Testis (tissue), 5 donors: ENCODE measurements at places on chromosomes 3 and 15. TPM values are rescaled to one million over a fixed set of nuclear protein-coding genes. Genes with fewer than 3 reads are reported as not detected.
A peak's percentile ranks its signal among the peaks of the same experiment; 100 is the strongest.

Gene WDR72
- total RNA-seq = 2.1 TPM

DNA sequence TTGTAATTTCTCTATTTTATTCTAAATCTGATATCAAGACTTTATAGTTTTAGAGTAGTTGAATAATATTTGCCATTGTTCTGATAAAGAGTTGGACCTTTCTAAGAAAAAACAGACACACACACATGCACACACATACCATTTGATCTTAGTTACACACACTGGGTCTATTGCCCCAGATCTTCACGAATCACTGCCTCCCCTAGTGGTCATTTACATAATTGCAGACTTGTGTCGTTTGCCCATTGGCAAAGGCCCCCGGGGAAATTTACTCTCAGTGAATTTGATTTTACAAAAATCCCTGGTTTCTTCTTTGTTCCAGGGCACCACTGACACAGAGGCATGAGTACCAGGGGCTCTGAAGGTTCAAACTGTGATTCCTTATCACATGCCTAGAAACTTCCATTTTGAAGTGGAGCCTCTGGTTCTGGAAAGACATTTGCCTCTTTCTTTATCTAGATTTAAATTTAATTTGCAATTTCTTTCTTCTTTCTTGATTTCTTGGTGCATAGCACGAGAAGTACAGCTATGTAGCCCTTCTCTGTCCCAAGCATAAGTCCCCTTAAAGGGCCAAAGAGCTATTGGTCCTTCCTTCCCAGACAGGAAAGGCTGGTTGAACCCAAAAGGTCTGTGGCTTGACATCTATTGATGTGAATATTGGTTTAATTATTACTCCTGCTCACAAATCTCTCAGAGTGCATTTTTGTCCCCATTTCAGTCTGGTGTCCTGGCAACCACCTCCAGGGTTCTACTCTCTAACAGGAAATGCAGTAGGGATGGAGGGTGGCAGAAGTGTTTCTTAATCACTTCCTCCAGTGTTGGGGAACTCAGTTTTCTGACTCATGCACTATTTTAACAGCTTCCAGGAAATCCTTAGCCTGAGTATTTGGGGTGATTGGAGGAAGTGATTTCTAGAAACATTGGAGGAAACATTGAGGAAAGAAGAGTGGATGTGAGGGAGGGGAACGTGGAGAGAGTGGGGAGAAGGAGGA, 32.4 kb upstream of the SLC6A11 start:
- no peaks in the 10 kb centered on the region for H3K4me1 ChIP-seq
- DNase-seq = peak; percentile 23
- no peak overlapping the region for H3K27ac ChIP-seq
- no peaks in the 10 kb centered on the region for H3K27me3 ChIP-seq
- no peak overlapping the region for H3K4me3 ChIP-seq

Gene COPG1
- 94.5 TPM for total RNA-seq

GRCh38 chr3:135159681-135160247, 364.7 kb downstream of the EPHB1 start:
- no peak overlapping the region for H3K27ac ChIP-seq
- no peak for DNase-seq
- H3K27me3 ChIP-seq = no peaks in the 10 kb centered on the region
- H3K36me3 ChIP-seq = no peaks in the 10 kb centered on the region

DNA sequence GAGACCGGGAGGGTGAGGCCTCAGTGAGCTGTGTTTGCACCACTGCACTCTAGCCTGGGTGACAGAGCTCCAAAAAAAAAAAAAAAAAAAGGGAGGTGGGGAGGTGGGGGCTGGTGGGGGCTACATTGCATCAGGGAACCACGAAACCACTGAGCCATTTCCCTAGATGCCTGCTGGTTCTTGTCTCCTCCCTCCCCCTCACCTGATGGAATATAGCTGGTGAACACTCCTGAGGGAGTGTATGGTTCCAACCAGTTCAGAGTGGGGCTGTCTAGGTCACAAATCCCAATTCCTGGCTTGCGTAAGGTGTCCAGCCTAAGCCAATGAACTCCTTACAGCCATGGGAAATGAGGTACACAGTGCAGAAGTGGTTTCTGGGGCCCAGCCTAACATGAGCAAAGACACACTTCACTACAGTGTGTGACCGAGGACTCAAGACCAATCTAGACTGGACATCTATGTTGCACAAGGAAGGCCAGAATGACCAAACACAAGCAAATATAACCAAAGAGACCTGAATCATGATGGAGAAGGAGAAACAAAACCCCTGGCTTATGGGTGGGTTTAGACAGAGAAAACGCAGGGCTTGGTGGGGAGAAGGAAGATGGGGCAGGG, 39.1 kb upstream of the OSBPL11 start:
- no peaks in the 10 kb centered on the region for H3K36me3 ChIP-seq
- no peaks in the 10 kb centered on the region for H3K27me3 ChIP-seq
- H3K4me3 ChIP-seq = no peak overlapping the region
- H3K4me1 ChIP-seq = peaks cover 4% of the 10 kb centered on the region
- no peak for DNase-seq

DNA sequence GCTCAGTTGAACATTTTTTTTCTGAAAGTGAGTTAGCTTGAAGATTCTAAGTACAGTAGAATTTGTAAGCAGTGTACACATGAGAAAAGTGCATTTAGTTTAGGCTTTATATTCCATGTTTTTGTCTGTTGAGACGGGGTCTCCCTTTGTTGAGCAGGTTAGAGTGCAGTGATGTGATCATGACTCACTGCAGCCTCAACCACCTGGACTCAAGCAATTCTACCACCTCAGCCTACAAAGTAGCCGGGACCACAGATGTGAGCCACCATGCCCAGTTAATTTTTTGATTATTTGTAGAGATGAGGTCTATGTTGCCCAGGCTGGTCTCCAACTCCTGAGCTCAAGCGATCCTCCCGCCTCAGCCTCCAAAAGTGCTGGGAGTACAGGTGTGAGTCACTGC, 5.3 kb upstream of the CSNK1G1 start:
- no peaks in the 10 kb centered on the region for H3K4me1 ChIP-seq
- H3K27me3 ChIP-seq = no peaks in the 10 kb centered on the region
- no peaks in the 10 kb centered on the region for H3K36me3 ChIP-seq
- H3K4me3 ChIP-seq = no peak overlapping the region
- no peak for DNase-seq
- H3K27ac ChIP-seq = no peak overlapping the region

DNA sequence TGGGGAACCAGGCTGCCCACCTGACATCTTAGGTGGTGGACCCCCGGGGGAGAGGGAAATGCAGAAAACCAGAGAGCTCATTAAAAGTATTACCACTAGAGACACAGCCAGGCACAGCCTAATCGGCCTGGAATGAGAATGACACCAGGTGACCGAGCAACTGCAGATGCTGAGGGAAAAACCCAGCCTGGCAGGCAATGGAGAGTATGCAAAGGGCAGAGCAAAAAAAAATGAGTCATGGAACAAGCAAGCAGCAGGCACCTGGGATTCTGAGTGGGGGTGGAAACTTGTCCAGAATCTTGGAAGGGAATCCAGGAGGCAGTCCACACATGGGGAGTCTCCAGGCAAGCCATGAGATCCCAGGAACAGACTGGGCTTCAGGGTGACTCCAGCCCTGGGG, 183.7 kb upstream of the LRRN1 start:
- no peaks in the 10 kb centered on the region for H3K36me3 ChIP-seq
- no peak overlapping the region for H3K27ac ChIP-seq
- DNase-seq = no peak
- H3K27me3 ChIP-seq = no peaks in the 10 kb centered on the region
- H3K4me1 ChIP-seq = no peaks in the 10 kb centered on the region

Gene GRK7
- total RNA-seq = 0.31 TPM

DNA sequence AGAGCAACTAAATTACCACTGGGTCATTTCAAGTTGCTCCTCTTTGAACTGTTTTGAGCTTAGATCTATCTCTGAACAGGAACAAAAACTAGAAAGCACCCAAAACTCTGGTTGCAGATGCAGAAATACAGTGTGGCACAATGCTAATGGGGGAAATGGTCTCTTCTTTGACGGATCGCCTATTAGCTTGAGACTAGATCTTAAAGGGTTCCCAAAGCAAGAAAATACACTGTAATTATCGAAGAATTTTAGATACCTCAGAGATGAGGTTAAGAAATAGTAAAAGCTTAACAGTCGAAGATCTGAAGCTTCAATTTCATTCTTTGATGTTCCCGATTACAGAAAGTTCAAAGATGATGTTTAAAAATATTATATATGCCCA, 818 bp downstream of the PPP1R2 start:
- DNase-seq = no peak
- peak overlapping the region; percentile 83 for H3K27ac ChIP-seq
- H3K36me3 ChIP-seq = no peaks in the 10 kb centered on the region
- peaks cover 20% of the 10 kb centered on the region for H3K4me1 ChIP-seq

- H3K4me3 ChIP-seq = peak overlapping the region; percentile 66
- no peak for DNase-seq
Measured at GRCh38 chr15:59105854-59106253, 908 bp downstream of the CCNB2 start.

DNA sequence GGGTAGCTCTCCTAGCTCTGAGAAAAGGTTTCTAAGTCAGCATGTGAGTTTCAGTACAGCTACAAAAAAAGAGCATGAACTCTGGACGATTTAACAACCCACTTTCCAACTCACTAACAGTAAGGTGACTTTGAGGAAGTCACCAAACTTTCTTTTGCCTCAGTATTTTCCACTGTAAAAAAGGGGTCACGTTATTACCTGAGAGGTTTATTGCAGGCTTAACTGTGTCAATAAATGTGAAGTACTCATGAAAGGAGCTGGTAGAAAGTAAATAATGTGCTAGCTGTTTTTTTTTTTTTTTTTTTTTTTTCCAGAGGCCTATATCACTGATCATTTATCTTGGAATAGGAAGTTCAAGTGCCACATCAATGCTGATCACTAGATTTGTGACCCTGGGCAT, 89.3 kb downstream of the PLSCR2 start:
- no peak overlapping the region for H3K27ac ChIP-seq
- H3K36me3 ChIP-seq = no peaks in the 10 kb centered on the region
- H3K4me3 ChIP-seq = no peak overlapping the region
- H3K27me3 ChIP-seq = no peaks in the 10 kb centered on the region
- DNase-seq = no peak
- peaks cover 6% of the 10 kb centered on the region for H3K4me1 ChIP-seq

DNA sequence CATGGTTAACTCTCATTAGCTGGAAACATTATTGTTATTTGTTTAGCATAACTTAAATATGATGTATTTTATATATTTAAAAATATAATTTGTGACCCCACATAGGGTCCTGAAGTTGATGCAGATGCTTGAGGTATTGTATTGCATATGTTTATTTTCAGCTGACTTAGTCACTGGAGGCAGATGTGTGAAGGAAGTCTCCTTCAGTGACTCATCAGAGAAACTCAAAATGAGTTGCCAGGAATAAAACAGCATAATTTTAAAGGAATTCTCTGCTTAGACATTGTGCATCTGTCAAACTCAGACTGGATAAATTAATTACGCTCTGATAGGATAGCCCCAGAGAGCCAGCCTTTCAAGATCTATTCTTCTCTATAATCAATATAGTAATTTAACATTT, 7.9 kb upstream of the OR4F6 start:
- no peak overlapping the region for H3K27ac ChIP-seq
- H3K4me3 ChIP-seq = no peak overlapping the region
- no peaks in the 10 kb centered on the region for H3K27me3 ChIP-seq
- H3K36me3 ChIP-seq = no peaks in the 10 kb centered on the region
- no peaks in the 10 kb centered on the region for H3K4me1 ChIP-seq

DNA sequence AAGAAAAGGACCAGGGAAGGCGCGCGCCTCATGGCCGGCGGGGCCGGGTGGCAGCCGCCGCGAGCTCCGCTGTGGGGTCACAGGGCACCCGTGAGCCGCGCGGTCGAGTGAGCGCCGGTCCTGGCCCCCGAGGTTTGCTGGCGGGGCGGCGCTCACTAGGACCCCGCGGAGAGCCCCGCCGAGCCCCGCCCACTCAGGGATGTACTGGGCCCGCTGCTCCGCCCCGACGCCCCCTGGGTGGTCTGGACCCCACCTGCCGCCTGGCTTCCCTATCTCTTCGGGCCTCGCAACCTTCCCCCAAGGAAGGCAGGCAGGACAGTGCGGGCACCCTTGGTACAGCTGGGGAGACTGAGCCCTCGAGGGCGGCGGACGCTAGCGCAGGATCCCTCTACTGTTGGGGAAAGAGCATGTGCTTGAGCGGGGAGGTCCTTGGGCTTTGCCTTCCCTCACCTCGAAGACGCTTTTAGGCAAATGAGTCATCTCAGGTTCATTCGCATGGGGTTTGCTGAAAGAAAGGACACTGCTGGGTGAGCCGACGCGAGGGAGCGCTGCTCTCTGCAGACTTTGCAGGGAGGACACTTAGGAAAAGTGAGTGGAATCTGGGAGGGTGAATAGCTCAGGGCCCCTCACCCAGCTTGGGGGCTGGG, at the start of gene CHRNB4:
Gene CHRNB4 (minus strand): TSS at position 109 of the 647 bp plus-strand sequence. CDS start 77 bp downstream, at position 32.
- peaks cover 4% of the 10 kb centered on the region for H3K4me1 ChIP-seq
- peak; percentile 61 for DNase-seq
- peak within 1 kb of the TSS; percentile 37 for H3K4me3 ChIP-seq
- no peak within 1 kb of the TSS for H3K27ac ChIP-seq
- H3K27me3 ChIP-seq = no peaks in the 10 kb centered on the region

DNA sequence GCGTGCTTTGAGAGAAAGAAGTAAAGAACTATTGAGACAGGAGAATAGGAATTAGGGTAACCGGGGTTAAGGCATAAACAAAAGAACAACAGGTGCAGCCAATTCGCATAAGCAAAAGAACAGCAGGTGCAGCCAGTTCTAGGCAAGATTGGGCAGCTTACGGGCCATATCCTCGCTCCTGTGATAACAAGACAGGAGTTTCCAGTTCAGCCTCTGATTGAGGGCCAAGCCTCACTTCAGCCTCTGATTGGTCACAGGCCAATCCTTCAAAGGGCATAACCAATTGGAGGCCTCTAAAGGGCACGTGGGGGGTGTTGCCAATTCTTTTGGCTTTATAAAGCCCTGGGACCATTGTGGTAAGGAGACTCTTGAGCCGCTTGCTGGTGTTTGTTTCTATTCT, 143.5 kb downstream of the GADL1 start:
- H3K4me1 ChIP-seq = no peaks in the 10 kb centered on the region
- H3K36me3 ChIP-seq = no peaks in the 10 kb centered on the region
- DNase-seq = peak; percentile 56

- H3K4me1 ChIP-seq = no peaks in the 10 kb centered on the region
- no peak overlapping the region for H3K27ac ChIP-seq
- no peak for DNase-seq
- H3K27me3 ChIP-seq = no peaks in the 10 kb centered on the region
- H3K4me3 ChIP-seq = no peak overlapping the region
Measured at GRCh38 chr3:127330385-127330784, 42.5 kb upstream of the PRR20G start.

DNA sequence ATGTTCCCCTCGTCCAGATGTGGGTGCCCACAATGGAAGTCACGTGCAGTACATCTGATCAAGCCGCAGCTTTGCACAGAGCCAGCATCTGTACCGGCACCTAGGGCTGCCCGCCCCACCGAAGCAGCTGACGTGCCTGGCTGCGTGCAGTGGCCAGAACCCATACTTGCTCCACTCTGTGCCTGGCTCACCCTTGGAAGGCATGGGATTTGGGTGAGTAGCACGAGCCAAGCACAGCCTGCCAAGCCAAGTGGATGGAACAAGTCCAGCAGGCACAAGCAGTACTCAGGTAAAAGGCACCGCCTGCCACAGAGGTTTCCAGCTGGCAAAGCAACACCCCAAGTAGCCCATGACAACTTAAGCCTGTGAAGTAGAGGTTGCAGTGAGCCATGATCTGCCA, 261.3 kb downstream of the TBC1D5 start:
- no peaks in the 10 kb centered on the region for H3K4me1 ChIP-seq
- no peak overlapping the region for H3K4me3 ChIP-seq
- DNase-seq = no peak
- H3K27me3 ChIP-seq = no peaks in the 10 kb centered on the region
- H3K36me3 ChIP-seq = no peaks in the 10 kb centered on the region
